Fibroblast of skin of right biceps (primary cell): ENCODE measurements at places on chromosomes 16 and 17.

- peak; percentile 65 for DNase-seq
These were observed 235.8 kb downstream of the MAP2K4 start for GRCh38 chr17:12256380-12256995.

GRCh38 chr17:52606590-52606989 is 448.1 kb upstream of the CA10 start:
- no peak for DNase-seq

GRCh38 chr17:1713878-1714426 is 3.8 kb upstream of the TLCD2 start:
- DNase-seq = peak; percentile 40

GRCh38 chr16:80710918-80711317 is 93.5 kb downstream of the CDYL2 start:
- DNase-seq = no peak

GRCh38 chr16:31215287-31216162 is 1.4 kb downstream of the PYDC1 start:
- peak; percentile 33 for DNase-seq

- no peak for DNase-seq
These were observed 24.3 kb upstream of the MLKL start for GRCh38 chr16:74724820-74725549.

DNA sequence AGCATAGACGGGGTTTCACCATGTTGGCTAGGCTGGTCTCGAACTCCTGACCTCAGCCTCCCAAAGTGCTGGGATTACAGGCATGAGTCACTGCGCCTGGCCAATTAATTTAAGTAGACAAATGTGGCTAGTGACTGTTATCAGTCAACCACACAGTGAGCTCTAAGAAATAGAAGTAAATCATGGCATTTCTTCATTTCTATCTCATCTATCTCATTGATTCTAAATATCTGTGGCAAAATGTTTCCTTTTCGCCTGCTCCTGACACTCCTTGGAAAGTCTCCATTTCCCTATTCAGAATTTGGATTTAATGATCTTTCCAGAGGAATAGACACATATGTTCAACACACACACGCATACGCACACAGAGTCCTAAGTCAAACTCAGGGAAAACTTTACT is 81.3 kb downstream of the HIC1 start:
- peak; percentile 78 for DNase-seq

- DNase-seq = peak; percentile 54
These were observed 15.4 kb downstream of the ZFPM1 start for GRCh38 chr16:88468275-88469129.

- no peak for DNase-seq
These were observed 1.3 kb upstream of the BTBD17 start for GRCh38 chr17:74362810-74363498.

DNA sequence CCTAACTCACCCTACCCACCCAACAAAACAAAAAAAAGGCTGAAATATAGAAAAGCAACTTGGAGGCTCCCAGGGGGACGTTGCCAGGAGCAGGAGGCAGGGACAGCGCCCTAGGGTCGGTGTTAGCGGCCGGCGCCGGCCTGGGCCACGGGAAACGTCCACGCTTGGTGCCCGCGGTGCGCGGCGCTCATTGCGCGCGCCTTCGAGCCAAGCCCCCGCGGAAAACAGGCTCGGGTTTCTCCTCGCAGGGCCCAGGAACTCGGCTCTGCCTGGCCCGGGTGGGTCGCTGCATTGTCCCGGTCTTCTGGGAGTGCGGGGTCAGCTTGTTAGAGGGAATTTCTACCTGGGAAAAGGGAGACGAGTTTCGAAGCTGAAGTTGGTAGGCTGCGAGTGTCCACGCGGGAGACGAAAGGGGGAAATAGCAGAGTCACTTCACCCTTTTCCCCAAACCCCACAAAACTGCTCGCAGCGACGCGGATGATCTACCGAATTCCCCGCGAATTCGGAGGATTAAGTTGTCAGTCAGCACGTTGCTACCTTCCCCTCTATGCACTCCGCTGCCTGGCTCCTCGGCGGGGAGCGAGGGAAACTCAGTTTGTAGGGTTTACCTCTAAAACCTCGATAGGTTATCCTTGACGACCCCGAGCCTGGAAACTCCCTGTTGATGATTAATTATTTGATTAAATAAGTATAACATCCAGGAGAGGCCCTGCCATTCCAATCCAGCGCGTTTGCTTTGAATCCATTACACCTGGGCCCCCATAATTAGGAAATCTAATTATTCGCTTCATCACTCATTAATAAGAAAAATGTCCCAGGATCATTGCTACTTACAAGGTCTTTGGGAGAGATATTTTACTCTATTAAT is 751 bp upstream of the FOXC2 start:
- DNase-seq = no peak

DNA sequence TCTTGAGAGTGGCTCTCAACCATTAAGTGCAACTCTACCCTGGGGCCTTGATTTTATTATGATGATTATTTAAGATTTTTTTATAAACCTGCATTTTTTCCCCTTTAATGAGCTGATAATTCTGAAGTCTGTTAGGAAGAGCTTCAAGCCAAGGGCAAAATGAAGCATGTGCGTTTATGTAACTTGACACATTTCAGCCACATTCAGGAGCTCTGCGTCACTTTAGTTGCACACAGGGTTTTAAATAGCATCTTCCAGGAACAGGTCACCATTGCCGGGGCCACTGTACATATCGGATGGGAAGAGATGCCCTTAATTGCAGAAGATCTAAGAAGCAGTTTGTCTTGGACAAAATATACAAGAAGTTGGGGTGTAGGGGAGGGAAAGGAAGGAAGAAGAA is 89.6 kb downstream of the BMERB1 start:
- DNase-seq = no peak
